ENCODE measurements at places on chromosomes 7 and 10.

DNA sequence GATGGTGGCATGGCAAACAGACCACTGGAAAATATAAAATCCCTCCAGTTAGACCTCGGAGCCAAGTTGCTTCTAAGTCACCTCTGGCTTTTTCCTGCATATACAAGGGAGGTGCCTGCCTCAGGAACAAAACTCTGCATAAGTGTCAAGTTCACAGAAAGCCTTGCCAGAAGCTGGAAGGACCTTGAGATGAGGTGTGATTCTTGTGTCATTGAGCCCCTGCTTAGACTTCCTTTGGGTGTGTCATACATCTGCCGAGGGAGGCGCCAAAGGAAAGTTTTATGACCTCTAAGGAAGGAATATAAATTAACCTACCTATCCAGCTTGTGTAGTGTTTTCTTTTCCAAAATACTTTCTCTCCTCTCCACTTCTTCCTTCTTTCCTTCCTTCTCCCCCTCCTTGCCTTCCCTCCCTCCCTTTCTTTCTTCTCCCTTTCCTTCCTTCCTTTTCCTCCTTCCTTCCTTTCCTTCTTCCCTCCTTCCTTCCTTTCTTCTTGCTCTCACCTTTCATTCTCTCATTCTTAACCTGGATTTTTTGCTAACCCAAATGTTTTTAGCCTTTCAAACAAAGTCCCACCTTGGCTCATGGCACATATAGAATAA lies 75.2 kb downstream of the TRIL start:
- no peak for DNase-seq

DNA sequence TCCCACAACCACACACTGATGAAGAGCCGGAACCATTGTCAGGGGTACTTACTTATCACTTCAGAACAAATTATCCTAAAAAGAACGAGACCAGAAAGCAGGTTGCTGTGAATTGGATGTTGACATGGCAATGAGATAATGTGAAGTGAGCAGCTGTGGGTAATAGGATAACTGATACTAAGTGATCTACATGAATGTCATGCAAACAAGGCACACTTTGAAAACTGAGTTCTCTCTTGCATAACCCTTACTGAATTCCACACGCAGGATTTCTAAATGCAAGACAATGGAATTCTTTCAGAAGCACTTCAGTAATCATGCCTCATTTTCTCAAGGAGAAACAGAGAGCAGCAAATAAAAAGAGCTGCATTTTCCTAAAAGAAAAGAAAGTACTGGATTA lies 242.5 kb upstream of the TMEM229A start:
- DNase-seq, result no peak

DNA sequence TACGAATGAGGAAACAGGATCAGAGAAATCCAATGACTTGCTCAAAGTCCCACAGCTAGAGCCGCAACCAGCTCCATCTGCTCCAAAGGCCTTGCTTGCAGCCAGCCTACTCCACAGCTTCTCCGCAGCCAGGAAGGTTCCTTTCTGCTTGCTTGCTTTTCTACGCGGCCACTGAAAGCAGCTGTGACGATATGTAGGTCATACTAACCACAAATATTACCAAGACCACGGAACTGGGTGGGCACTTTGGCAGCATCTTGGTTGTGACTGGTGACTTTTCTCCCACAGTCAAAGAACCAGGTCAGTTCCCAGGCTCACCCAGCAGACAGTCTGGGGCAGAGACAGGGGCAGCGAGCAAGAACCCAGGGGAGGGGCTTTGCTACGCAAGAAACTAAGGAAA lies 86.4 kb downstream of the FAM53B start:
- DNase-seq, result no peak

GRCh38 chr10:86266446-86267242 lies 100.0 kb downstream of the GRID1 start:
- no peak for DNase-seq

GRCh38 chr10:128712661-128713400 lies 586.6 kb upstream of the MKI67 start:
- no peak for DNase-seq

GRCh38 chr7:83796760-83797159 lies 147.8 kb upstream of the SEMA3E start:
- no peak for DNase-seq

DNA sequence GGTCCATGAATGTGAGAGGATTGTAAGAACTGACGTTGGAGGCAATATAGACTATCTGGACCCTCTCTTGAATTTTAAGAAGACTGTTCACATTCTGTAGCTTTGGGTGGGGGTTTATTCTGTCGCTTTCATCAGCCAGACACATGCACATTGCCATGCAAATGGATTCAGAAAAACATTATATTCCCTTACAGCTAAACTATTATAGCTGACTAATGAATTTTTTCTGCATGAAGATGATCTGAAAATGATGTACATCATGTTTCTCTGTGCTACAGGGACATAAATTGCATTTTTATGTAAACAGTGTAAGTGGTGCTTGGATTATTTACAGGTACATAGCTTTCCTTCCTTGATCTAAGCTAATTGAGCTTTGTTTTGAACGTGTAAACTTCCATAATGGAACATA lies 1.5 kb downstream of the MET start:
- DNase-seq, result no peak

- no peak for DNase-seq
Measured at GRCh38 chr7:4202154-4202736, 479.9 kb upstream of the FOXK1 start.

- DNase-seq, result no peak
Measured at GRCh38 chr7:83118347-83119025, 44.2 kb downstream of the PCLO start.

DNA sequence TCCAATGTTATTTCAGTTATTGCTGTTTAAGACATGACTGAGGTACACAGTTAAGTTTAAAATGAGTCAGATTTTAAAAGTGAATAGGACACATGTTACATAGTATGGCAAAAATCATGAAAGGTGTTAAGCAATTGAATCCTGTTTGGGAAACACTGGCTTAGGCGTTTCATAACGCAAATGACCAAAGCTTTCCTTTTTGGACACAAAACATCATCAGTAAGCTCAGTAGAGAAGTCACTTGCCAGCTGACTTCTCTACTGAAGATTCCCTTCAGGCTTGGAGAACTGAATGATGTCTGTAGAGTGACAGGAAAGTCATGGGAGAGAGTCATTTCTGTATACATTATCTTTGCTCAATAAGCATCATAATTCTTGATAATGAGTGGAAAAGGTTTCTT lies 64.4 kb upstream of the RSBN1L start:
- no peak for DNase-seq

DNA sequence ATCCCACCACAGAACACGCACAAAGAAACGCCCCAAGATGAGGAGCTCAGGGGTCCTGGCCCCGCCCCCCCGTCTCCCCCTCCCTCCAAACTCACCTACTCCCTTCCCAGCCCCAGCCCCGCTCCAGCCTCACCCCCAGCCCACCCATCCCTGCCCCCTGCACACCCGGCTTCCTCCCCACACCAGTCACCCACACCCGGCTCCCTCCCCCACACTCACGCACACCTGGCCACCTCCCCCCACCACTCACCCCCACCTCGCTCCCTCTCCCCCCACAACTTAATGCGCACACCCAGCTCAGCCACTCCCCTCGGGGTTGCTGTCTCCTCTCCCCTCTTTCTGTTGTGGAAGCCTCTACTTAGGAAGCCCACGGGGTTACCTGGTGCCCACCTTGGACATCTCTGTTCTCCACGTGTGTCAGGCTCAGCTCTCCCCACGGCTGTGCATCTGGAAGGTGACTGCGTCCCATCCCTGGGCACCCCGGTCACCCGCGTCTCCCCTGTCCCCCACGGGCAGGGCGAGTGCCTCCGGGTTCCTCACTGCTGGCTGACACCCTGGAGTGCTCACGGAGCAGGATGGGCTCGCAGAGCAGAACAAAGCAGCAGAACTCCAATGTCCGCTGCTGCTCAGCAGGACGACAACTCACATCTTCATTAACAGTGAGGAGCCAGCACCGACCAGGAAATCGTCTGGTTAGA lies 166.8 kb downstream of the USP6NL start:
- DNase-seq, result no peak

DNA sequence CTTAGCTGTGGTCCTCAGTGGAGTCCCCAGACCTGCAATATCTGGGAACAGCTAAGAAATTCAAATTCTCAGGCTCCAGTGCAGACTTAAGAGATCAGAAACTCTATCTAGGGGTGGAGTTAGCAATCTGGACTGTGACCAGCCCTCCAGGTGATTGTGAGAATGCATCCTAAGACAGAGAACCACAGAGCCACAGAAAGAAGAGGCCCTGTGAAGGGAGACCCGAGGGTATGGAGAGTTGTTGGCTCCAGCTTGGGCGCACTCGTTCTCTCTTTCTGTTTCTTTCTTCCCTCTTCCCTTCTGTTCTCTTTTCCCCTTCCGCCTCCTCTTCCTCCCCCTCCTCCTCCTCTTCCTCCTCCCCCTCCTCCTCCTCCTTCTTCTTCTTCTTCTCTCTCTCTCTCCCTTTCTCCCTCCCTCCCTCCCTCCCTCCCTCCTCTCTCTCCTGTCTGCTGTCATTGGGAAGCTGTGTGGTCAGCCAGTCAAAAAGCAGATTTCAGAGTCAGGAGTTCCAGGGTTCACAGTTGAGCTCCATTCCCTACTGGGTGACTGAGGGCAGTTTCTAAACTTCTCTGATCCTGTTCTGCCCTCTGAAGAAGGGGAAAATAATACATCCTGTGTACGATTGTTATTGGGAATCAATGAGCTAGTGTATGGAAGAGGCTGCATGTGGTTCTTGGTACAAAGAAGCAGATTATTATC lies 62.1 kb upstream of the STEAP1B start:
- DNase-seq, result no peak

GRCh38 chr7:95209788-95210187 lies 114.5 kb downstream of the PON1 start:
- no peak for DNase-seq

Measured in GM18507 (cell line).